ENCODE measurements at places on chromosomes 16 and 17.

DNA sequence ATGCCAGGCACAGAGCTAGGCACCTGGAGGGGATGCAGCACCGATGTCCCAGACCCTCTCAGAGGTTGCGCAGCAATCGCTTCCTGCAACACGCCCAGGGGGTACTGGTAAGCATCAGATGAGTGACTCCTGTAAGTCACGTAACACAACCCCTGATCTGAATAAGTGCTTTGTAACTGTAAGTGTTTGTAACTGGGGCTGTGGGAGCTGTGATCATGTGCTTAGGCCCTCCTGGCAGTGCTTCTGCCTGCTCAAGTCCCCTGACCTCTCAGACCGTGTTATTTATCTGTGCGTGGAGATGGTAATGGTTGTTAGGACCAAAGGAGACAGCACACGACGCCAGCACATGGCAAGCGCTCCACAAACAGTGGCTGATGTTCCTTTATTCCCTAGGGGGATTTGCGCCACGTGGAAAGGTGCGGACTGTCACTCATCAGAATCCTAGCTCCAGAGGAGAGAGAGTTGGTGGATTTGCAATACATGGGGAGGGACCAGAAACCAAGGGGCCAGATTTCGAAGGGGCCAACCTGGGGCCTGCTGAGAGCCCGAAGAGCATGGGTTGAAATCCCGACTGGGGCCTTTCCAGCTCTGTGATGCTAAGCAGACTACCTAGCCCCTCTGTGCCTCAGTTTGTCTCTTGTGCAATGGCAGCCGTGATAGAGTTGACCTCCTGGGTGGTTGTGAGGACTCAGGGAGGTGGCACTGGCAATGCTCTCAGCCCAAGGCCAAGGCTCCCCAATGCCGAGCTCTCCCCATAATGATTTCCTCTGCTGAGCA is 151.8 kb downstream of the IRF8 start:
- peaks cover 31% of the 10 kb centered on the region for H3K4me1 ChIP-seq
- H3K36me3 ChIP-seq, result no peaks in the 10 kb centered on the region
- peaks cover 11% of the 10 kb centered on the region for H3K27me3 ChIP-seq
- no peak for DNase-seq
- no peak overlapping the region for H3K4me3 ChIP-seq

GRCh38 chr17:28969706-28970393 is 18.5 kb upstream of the PHF12 start:
- DNase-seq, result no peak
- peaks cover 4% of the 10 kb centered on the region for H3K36me3 ChIP-seq
- no peak overlapping the region for H3K27ac ChIP-seq
- H3K4me1 ChIP-seq, result peaks cover 12% of the 10 kb centered on the region
- H3K4me3 ChIP-seq, result no peak overlapping the region

DNA sequence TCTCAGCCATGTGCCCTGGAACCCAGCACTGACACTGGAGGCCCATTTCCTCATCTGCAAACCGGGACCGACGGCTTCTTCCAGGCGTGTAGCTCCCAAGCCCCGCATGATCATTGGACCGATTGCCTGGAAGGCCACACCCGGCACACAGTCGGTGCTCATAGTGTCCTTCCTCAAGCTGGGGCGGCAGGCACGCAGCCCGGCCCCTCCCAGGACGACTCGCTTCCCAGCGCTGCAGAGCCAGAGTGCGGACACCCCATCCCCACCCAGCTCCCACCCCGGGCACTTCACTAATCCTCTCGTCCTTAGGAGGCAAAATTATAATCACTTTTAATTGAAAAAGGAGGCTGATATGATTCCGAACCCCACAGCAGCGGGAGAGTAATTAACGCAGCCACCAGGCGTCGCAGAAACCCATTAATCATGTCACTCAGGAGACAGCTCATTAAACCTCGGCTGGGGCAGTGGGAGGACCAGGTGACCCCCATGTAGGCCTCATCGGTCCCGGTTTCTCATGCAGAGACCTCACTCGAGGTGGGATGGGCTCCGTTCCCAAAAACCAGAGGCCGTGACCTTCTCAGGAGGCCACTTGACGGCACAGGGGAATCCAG is 33.1 kb downstream of the ZNF469 start:
- no peak for DNase-seq
- no peak overlapping the region for H3K27ac ChIP-seq
- no peak overlapping the region for H3K4me3 ChIP-seq
- H3K36me3 ChIP-seq, result no peaks in the 10 kb centered on the region
- H3K4me1 ChIP-seq, result no peaks in the 10 kb centered on the region

DNA sequence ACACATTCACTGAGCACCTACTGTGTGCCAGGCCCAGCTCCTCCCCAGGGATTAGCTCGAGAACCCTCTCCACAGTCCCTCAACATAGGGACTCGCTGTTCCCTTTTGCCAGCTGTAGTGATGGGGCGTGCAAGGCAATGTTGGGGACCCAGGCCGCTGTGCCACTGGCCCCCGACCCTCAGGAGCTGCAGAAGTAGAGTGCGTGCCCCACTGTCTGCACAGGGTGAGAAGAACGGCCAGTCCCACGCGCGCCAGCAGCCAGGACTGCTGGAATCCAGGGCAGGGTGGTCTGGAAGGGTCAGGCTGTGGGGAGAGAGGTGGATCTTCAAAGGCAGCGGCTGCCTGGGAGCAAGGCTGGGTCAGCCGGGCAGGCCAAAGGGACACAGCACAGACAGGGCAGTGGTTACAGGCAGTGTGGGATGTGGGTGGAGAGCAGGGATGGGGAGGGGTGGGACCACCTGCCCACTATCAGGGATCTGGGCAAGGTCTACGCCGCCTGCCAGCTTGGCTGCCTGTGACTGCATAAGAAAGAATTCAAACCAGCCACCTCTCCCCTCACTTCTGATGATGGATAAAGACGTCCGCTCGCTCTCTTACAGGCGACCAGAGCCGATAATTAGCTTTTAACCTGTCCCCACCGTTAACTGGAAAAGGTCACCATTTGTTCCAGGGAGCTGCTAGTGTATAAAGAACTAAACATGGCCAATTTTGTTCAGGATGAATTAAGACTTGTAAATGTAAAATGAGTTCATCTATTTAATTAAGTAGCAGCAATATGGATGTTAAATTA is 86.7 kb upstream of the GSE1 start:
- H3K4me1 ChIP-seq, result peaks cover 21% of the 10 kb centered on the region
- peaks cover 13% of the 10 kb centered on the region for H3K27me3 ChIP-seq
- H3K36me3 ChIP-seq, result no peaks in the 10 kb centered on the region
- H3K4me3 ChIP-seq, result no peak overlapping the region
- H3K27ac ChIP-seq, result no peak overlapping the region

DNA sequence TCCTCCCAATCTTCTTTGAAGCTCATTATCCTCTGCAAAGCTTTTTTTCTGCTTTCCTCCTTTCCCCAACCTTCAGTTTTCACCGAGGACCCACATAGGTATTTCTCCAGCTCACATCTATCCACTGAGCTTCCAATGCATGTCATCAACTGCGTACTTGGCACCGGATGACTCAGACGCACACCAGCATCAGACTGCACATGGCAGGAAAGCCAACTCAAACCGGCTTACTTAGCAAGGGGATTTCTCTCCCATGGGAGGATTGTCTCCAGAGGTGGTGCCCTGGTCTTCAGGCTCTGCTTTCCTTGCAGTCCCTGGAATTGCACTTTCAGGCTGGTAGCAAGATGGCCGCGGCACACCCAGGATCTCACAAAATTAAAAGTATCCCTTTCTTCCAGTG is 1.7 kb upstream of the AKTIP start:
- peaks cover 5% of the 10 kb centered on the region for H3K27me3 ChIP-seq
- peaks cover 45% of the 10 kb centered on the region for H3K4me1 ChIP-seq

DNA sequence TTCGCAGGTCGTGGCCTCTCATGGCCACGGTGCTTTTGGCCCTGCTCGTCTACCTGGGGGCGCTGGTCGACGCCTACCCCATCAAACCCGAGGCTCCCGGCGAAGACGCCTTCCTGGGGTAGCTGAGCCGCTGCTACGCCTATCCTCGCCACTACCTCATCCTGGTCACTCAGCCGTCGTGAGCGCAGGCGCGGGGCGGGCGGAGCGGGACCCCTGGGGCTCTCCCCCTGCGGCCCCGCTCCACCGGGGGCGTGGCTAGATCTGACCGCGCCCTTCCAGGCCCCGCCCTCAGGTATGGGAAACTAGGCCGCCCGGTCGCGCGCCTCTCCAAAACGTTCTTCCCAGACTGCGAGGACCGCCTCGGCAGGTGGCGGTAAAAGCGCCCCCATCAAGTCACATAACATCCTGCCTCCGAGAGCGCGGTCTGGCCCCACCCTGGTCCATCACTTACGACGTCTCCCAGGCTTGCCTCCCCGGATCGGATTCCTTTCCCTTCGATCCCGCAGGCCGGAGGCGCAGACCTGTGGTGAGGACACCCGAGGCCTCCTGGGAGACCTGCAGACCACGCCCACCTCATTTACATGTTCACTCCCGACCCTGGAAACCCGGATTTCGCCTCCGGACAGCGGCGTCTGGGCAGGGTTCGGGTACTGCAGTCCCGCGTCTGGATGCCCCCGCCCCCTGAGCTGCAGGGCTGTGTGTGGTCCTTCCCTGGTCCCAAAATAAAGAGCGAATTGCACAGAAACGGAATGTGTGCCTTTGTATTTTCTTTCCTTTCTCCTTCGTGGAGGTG is 91.5 kb upstream of the TMEM97 start:
- peaks cover 8% of the 10 kb centered on the region for H3K27me3 ChIP-seq
- peak overlapping the region; percentile 74 for H3K27ac ChIP-seq
- H3K4me1 ChIP-seq, result peaks cover 18% of the 10 kb centered on the region
- peak overlapping the region; percentile 94 for H3K4me3 ChIP-seq
- peaks cover 8% of the 10 kb centered on the region for H3K36me3 ChIP-seq
- DNase-seq, result peak; percentile 79

GRCh38 chr17:57032343-57032742 is 52.7 kb upstream of the AKAP1 start:
- H3K36me3 ChIP-seq, result peaks cover 4% of the 10 kb centered on the region
- peaks cover 2% of the 10 kb centered on the region for H3K27me3 ChIP-seq
- no peak overlapping the region for H3K27ac ChIP-seq

GRCh38 chr17:52178012-52178411 is 19.5 kb upstream of the CA10 start:
- no peak overlapping the region for H3K4me3 ChIP-seq
- no peak overlapping the region for H3K27ac ChIP-seq
- no peaks in the 10 kb centered on the region for H3K27me3 ChIP-seq
- no peaks in the 10 kb centered on the region for H3K36me3 ChIP-seq
- H3K4me1 ChIP-seq, result no peaks in the 10 kb centered on the region
- no peak for DNase-seq
